ENCODE measurements at places on chromosomes 6 and 20. TPM values are rescaled to one million over a fixed set of nuclear protein-coding genes. Genes with fewer than 3 reads are reported as not detected.

RTN4IP1 gene
- 8.9 TPM for total RNA-seq

CDYL gene
- 25.6 TPM for total RNA-seq

STMND1 gene
- total RNA-seq: not detected

HDGFL1 gene
- not detected for total RNA-seq

HLA-DRB5 gene
- total RNA-seq: not detected

TGM6 gene
- not detected for total RNA-seq

WFDC2 gene
- not detected for total RNA-seq

GNMT gene
- 0.10 TPM for total RNA-seq

GPX5 gene
- total RNA-seq: not detected

MRPL18 gene
- total RNA-seq: 103 TPM

Data from A549 treated with CORT108297 at 1 μM for 4 hours (cell line).